ENCODE measurements at places on chromosomes 2 and 18.

GRCh38 chr2:241354668-241355658 lies 1.1 kb upstream of the FARP2 start:
- DNase-seq = peak; percentile 64

GRCh38 chr2:112168422-112169124 lies 30.4 kb downstream of the FBLN7 start:
- DNase-seq = no peak

GRCh38 chr2:178152977-178153376 lies 40.7 kb downstream of the RBM45 start:
- no peak for DNase-seq

DNA sequence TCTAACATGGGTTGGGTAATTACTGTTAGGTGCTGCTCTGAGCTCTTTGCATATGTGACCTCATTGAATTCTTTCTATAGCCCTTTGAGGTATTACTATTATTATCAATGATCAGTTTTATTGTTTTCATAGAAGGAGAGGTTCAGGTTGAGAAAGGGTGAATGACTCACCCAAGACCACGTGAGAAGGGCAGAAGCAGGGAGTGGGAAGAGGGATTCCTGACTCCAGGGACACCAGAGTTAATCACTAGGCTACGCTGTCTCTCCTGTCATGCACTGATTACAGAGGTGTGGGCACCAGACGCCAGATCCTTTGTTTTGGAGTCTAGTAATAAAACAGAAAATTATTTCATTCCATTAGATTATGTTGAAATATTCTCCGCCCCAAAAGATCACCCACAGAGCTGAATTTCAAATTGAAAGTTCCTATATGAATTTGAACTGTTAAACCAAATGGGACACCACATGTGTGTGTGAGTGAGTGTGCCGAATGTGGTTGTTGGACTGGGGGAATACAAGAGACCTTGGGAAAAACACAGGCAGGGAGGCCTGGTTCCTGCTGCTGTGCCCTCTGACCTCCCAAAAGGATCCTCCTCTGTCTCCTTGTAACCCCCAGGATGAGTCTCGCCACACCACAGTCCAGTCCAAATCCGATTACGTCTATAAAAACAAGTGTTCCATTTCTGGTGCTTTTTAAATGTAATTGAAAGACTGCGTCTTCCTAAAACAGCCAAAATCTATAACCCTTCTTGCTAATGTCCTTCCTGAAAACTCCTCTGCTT lies 215.4 kb downstream of the ZNF521 start:
- no peak for DNase-seq

DNA sequence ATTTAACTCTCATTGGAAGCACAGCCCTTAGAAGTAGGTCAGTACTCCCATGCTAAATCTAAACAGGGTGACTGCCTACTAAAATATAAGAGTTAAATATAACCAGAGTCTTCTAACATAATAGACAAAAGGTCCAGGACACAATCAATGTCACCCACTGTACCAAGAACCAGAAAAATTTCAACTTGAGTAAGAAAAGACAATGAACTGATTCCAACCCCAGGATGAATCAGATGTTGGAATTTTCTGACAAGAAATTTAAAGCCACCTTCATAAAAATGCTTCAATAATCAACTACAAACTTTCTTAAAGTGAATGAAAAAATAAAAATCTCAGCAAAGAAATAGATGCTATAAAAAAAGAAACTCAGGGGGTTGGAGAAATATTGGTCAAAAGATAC lies 71.3 kb upstream of the NPAS2 start:
- DNase-seq = no peak

- peak; percentile 29 for DNase-seq
Measured at GRCh38 chr2:5242751-5243150, 449.4 kb upstream of the SOX11 start.

- DNase-seq = no peak
Measured at GRCh38 chr2:22520369-22521288, 864.4 kb upstream of the KLHL29 start.

- DNase-seq = no peak
Measured at GRCh38 chr2:190410166-190410565, 2.0 kb downstream of the MFSD6 start.

- no peak for DNase-seq
Measured at GRCh38 chr2:160650196-160651118, 156.8 kb upstream of the RBMS1 start.

DNA sequence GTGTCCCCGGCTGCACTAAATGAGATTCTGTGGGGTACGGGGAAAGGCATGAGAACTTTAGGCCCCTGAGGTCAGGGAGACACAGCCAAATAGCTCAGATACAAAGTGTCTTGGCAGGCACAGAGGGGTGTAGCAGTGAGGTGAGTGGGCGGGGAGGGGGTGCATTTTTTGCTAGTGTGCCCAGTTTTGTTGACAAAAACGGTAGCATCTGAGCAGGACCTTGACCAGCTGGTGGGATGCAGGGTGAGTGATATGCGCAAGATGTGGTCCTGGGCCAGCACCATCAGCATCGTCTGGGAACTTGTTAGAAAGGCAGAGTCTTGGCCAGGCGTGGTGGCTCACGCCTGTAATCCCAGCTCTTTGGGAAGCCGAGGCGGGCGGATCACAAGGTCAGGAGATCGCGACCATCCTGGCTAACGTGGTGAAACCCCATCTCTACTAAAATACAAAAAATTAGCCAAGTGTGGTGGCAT lies 127.3 kb upstream of the LGALSL start:
- no peak for DNase-seq

GRCh38 chr2:181958726-181959125 lies 26.9 kb upstream of the PPP1R1C start:
- DNase-seq = no peak

GRCh38 chr2:16225545-16225944 lies 285.2 kb downstream of the MYCN start:
- no peak for DNase-seq

DNA sequence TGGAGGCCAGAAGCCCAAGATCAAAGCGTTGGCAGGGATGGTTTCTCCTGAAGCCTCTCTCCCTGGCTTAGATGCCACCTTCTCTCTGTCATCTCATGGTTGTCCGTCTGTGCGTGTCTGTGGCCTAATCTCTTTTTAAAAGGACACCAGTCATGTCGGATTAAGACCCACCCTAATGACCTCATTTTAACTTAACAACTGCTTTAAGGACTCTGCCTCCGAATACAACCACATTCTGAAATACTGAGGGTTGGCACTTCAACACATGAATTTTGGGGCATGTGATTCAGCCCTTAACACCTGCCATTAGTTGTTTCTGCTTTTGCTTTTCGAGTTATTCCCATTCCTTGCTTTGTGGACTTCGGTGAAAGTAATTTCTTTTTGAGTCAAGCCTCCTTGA lies 97.8 kb upstream of the SMIM21 start:
- DNase-seq = no peak

DNA sequence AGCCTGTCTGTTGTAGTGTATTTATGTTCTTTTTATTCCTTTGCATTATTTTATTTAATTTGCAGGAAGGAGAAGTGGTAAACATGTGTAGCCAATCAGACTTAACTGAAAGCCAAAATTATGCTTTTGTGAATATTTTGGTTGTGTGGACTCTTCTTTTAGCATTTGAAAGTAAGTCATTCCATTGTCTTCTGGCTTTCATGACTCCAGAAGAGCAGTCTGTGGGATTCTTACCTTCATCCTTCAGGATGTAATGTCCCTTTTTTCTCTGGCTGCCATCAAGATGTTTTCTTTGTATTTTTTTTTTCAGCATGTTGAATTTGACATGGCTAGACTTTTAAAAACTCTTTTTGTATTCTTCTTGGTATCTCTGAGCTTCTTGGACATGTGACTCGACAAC lies 895.2 kb upstream of the ZEB2 start:
- DNase-seq = no peak

- no peak for DNase-seq
Measured at GRCh38 chr2:159201360-159202063, 85.0 kb downstream of the WDSUB1 start.

DNA sequence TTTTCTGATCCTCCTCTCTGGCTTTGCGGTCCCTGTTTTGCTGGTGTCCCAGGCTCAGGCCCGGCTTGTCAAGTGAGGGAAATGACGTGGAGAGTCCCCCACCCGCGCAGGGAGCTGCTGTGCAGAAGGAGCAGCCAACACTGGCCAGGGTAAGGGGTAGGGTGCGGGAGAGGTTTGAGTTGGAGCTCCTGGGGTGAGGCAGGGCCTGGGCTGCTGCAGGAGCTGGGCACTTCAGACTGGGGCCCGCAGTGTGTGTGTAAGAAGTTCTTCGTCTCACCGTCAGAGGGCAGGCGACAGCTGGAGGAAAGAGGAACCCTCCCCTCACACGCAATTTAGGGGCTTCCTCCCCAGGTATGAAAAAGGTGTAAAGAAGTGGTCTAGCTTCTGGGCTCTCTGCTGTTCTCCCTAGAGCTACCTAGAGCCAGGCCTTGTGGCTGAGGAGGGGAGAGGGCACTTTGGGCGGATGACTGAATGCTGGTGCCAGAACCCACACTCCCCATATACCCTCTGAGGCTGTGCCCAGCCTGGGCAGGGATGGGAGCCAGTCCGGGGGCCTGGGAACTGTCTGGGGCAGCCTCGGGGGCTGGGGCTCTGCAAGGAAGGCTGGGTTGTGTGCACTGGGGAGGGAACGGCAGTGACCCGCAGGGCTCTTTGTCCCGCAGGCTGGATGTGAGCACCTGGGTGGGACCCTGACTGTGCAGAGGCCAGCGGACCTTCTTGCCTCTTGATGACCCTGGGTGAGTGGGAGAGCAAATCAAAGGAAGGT lies 11.8 kb downstream of the CELF4 start:
- peak; percentile 36 for DNase-seq

DNA sequence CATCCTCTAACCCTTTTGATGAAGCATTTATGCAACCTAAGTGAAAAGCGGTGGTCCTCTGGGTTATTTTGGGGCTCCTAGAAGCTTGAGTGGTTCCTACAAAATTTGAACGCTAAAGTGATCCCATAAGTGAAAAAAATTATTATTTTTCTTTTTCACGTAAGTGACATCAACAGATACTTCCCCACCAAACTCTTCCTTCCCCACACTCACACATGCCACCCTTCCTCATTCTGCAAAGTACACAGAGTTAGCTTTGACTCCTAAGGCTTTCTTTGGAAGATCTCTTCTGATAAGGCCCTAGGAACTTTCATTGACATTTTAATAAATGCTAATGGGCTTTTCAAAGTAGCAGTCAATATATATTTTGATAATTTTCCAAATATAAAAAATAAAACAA lies 109.7 kb downstream of the DOCK10 start:
- no peak for DNase-seq

- DNase-seq = no peak
Measured at GRCh38 chr18:10490401-10491165, 35.2 kb upstream of the NAPG start.

DNA sequence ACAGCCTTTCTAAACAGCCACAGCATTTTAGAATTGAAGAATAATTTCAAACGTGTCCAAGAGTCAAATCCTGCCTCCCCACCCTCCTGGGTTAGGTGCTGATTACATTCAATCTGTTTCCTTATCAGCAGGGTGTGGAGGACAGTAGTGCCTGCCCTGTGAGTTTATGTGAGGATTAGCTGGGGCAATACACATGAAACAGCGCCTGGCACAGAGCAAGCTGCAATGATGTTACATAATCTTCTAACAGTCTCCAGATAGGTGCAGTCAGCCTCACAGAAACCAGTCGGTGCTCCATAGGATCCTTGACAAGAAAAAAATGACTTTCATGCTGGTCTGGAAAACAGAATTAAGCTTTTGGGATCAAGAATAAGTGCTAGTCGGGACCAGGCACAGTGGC lies 91.7 kb upstream of the ITGA6 start:
- no peak for DNase-seq

DNA sequence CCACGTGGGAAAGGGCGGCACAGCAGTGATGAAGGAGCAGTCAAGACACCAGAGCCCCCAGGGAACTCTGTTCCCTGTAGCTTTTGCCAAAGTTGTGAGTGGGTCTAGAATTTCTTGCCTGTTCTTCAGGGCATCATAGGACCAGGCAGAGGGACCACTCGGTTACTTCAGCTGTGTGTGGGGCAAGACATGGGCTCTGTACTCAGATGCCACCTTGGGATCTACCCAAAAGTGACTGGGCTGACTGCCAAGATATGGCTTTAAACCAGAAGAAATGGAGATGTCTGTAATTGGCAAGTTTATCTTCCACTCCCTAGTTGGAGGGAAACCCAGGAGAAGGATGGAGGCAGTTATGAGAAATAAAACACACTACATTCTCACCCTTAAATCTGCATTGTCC lies 29.6 kb downstream of the KCNF1 start:
- DNase-seq = no peak

DNA sequence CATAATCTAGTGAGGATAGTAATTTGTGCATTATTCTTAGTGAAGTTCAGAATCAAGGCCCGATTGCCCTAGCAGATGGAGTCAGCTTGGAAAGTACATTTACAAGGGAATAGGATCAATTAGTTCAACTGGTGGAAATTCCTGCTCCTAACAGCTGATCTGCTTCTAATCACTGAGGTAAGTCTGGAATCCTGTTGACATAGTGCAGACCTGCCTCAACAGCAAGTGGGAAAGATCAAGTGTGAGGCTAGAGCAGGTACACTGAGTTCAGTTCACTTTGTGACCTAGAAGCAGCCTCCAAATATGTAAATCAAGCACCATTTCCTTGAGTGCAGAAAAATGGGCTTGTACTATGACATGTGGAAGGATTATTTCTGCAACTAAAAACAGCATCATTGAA lies 111.2 kb upstream of the NOSTRIN start:
- no peak for DNase-seq

- DNase-seq = no peak
Measured at GRCh38 chr2:204251998-204252376, 293.3 kb upstream of the PARD3B start.

- no peak for DNase-seq
Measured at GRCh38 chr2:222952204-222952603, 91.4 kb downstream of the ACSL3 start.

DNA sequence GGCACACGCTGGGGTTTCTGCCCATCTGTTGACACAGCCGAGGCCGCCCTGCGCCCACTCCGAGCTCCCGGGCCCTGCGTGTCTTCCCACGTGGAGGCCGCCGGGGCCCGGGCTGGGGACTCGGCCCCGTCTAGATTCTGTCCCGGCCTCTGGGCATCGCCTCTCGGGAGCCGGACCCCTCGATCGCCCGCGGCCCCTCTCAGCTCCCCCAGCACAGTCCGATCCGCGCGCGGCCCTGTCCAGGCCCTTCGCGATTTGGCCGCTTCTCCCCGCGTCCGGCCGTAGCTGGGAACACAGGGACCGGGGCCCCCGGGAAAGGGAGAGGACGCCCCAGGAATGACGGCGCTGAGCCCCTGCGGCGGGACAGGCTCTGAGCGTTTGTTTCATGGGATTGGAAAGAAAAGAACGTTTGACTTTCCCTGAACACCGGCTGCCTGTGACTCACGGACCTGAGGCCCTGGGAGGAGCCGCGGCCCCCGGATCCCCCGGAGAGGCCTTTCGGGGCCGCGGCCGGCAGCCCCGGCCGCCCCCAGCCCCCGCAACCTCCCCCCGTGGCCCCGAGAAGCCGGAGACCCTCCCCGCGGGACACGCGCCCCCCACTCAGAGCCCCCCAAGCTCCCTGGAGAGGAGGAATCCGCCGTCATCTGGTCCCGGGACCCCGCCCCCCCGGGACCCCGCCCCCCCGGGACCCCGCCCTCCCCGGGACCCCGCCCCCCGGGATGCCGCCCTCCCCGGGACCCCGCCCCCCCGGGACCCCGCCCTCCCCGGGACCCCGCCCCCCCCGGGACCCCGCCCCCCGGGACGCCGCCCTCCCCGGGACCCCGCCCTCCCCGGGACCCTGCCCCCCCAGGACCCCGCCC lies 62.7 kb upstream of the CTDP1 start:
- DNase-seq = peak; percentile 56
